Sciatic nerve (tissue), 2 donors: ENCODE measurements at places on chromosomes 4 and X.
A peak's percentile ranks its signal among the peaks of the same experiment; 100 is the strongest.

DNA sequence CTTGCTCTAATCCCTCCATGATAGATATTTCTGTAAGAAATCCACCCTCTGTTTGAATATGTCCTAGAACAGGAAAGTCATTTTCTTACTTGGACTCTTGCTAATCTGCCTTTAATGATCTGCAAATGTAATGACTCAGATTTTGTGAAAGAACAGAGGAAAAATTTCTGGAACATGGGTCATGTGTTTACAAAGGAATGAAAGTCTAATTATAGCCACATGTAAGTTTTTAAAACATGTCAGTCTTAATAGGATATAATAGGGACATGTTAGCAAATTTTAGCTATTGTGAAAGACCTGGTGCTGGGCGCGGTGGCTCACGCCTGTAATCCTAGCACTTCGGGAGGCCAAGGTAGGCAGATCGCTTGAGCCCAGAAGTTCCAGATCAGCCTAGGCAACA is 47.6 kb downstream of the GRK4 start:
- DNase-seq = no peak

- no peak for DNase-seq
Measured at GRCh38 chr4:5980436-5981155, 37.6 kb downstream of the C4orf50 start.

GRCh38 chr4:11720292-11720691 is 291.6 kb upstream of the HS3ST1 start:
- DNase-seq = no peak

DNA sequence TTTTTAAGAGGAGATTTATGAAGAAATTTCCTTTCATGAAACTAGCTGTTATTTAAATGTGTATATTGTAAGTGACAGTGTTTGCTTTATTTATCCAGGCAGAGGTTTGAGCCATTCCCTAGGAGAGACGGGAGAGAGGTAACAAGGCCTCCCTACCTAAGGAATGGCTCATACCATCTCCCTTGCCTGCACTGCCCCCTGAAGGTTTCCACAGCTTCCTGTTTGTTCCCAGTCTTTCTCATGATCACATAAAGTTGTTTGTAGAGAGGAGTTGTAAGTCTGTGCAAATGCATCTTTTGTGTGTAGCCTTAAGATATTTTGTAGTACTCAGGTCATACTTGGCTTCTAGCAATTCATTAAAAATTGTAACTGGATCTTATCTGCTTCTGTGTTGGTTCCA is 1504.5 kb upstream of the PCDH10 start:
- DNase-seq = no peak

DNA sequence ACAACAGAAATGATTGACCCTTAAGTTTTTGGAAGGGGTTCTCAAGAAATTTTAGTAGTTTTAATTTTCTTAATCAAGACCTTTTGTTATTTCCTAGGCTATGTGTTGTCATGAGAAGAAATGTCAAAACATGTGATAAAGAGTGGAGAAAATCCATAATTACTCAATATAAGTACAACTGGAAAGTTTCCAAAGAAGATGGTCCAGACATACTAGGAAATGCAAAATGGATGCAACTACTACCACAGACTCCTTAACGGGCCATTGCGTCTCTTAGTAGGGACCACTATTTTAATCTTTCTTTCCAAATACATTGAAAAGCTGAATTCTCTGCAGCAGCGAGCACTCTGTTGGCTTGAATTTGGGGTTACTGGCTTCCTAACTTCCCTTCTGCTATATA is 148.8 kb downstream of the NWD2 start:
- DNase-seq = no peak

GRCh38 chrX:154987940-154988339 is 34.6 kb downstream of the F8 start:
- no peak for DNase-seq

GRCh38 chr4:73945674-73946449 is 36.0 kb downstream of the PF4 start:
- no peak for DNase-seq

DNA sequence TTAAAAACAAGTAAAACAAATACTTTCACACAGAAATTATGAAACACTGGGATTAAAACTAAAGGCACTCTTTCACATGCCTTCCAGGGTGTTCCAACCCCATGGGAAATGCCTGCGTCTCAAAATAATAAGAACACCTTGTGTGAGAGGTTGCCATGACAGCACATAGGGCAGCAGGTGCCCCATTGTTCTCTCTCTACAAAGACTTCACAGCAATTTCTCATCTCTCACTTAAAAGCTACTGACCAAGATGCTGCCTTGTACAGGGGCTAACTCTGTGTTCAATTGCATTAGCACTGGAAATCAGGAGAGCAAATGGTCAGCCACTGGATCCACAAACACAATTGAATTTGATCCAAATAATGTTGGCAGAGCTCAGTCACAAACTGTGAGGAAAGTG is 102.5 kb upstream of the GALNTL6 start:
- DNase-seq = no peak

DNA sequence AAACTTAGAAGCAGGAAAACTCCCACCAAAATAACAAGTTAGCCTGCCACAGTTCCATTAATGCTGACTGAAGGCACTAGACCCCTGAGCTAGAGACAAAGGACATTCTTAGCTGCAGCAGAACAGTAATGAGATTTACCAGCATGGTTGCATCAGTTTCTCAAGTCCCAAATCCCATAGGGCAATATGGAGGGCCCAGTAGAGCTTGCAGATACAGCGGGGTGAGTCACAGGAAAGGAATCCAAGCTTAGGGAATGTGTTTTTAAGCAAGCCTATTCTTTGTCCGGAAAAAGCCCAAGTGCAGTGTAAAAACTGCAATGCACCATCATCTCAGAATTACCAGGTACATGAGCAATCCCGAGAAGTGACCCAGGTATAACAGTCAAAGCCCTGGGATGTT is 51.3 kb upstream of the EXOC1L start:
- DNase-seq = no peak

DNA sequence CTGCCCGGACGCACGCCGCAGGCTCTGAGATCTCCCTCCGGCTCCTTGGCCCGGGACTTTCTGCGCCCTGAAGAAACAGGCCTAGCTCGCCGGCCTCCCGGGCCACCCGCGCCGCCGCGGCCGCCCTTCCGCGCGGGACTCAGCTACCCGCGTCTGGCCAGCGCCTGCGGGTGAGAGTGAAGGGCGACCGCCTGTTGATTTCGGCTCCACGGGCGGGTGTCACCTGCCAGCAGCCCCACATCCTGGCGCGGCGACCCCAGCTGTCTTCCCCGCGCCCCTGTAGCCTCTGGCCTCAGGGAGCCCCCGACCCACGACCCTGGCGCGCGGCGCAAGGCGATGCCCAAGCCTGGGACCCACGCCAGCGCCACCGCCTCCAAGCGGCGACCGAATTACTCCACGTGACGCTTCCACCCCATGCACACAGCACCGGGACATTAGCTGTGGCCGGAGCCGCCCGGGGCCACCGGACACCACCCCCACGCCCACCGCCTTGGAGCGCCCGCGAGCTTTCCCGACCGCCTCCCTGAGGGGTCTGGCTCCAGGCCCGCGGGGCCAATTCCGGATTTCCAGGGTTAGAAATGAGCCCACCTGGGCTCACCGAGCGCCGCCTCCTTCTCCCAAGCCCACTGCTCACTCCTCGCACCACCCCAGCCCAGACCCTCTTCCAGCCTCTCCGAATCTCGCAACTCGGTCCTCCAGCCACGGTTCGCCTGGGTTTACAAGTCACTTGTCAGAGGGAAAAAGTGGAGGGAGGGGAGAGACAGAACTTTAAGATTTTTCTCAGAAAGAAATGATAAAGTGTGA is 10.2 kb downstream of the ARX start:
- no peak for DNase-seq

DNA sequence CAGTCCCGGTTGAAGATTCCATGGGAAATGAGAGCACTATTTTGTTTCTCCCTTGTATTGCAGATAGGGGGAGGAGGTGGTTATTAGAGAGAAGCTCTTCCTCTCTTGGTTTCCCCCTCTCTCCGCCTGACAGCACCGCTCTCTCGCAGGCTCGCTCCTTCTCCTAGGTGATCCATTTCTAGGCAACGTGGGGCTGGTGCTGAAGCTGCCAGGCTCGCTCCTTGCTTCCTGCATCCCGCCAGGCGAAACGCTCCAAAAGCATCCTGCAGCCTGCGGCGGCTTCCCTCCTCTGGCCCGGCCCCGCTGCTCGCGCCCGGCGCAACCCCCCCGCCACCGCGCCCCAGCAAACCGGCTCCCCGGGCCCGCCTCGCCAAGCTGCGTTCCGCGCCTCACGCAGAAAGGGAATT is at the start of gene GRID2:
GRID2 (plus strand) TSS at position 346 of the 407 bp plus-strand sequence.
- DNase-seq = no peak

GRCh38 chr4:88953400-88953799 is 103.6 kb downstream of the FAM13A start:
- no peak for DNase-seq

GRCh38 chr4:169179609-169180521 is 90.9 kb downstream of the SH3RF1 start:
- no peak for DNase-seq

DNA sequence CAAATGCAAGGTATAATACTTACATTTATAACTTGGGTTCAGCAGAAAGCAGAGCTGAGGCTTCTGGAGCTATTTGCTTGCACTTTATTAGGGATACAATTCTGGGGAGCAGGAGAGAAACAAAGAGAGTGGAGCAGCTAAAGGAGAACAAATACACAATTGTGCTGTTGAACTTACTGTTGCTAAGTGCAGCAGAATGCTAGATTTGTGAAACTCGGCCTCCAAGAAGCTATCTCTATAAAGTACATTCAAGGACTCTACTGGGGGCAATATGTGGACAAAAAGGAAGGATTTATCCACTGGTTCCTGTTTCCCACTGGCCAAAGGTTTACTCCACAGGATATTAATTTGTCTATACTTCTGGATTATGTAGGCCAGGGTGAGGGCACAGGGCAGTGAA is 86.8 kb downstream of the PPP1R2C start:
- no peak for DNase-seq

DNA sequence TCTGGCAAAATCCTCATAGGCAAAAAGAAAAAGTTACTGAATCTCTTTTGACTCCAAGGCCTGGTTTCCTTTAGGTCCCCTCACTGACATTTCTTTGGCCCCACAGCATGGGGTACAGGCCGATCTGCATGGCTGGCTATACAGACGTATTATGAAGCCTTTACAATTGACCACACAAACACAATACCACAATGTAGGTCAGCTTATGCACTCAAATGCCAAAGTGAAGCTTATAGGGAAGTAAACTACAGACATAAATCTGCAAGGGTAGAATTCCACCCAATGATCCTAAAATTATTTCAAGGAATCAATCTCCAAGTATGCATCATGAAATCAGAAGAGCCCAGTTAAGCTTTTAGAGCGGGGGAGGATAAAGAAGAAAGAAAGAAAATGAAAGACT is 20.7 kb downstream of the STX18 start:
- DNase-seq = no peak

GRCh38 chr4:147862043-147862692 is 130.3 kb downstream of the ARHGAP10 start:
- DNase-seq = no peak

DNA sequence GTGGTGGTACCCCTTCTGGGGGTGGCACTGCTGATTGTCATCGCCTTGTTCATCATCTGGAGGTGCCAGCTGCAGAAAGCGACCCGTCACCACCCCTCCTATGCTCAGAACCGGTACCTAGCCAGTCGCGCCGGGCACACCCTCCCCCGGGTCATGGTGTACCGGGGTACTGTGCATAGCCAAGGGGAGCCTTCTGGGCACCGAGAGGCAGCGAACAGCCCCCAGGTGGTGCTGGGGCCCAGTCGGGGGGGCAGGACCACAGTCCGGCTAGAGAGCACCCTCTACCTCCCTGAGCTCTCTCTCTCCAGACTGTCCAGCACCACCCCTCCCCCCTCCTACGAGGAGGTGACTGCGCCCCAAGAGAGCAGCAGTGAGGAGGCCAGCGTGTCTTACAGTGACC is 5.3 kb downstream of the PRRG3 start:
- peak; percentile 35 for DNase-seq

DNA sequence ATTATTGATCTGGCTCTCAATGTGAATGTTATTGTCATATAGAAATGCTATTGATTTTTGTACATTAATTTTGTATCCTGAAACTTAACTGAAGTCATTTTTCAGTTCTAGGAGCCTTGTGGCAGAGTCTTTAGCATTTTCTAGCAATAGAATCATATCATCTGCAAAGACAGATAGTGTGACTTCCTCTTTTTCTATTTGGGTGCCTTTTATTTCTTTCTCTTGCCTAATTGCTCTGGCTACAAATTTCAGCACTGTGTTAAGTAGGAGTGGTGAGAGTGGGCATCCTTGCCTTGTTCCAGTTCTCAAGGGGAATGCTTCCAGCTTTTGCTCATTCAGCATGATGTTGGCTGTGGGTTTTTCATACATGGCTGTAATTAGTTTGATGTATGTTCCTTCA is 102.7 kb downstream of the SH3BGRL start:
- DNase-seq = no peak

DNA sequence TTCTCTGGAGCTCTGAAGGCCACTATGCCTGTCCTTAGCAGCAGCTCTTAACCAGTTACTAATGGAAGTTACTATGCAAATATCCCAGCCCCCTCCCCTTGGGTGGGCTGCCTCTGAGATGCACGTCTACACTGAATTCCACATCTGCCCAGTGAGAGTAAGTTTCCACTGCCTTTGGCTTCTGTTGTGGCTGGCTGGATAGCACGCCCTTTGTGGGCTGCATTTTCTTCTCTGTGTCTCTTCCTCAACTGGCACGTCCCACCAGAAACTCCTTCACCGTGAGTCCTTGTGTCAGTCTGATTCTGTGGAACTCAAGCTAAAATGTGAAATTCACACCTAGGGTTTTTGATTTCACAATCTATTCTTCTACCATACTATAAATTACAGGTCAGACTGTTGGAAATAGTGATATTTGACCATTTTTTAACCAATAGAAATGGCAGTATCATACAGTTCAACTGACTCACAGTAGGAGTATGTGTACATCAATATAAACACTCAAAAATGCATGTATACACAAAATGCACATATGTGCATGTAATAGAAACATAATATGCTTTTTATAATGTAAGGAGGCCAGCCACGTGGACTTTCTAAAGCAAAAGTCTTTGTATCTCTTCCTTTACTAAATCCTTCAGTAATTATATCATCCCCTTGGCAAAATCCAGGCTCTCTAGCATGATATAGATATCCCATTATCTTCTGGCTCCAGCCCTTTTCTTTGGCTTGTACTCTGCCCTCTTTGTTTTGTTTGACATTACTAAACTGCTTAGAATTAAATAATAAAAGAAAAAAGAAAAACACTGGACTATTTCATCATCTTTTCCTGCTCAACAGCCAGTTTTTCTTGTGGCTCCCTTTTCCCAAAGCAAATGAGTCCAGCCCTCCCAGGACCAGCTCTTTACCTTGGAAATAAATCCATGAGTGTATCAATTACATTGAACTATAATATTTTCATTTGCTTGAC is 33.2 kb upstream of the LDB2 start:
- no peak for DNase-seq

DNA sequence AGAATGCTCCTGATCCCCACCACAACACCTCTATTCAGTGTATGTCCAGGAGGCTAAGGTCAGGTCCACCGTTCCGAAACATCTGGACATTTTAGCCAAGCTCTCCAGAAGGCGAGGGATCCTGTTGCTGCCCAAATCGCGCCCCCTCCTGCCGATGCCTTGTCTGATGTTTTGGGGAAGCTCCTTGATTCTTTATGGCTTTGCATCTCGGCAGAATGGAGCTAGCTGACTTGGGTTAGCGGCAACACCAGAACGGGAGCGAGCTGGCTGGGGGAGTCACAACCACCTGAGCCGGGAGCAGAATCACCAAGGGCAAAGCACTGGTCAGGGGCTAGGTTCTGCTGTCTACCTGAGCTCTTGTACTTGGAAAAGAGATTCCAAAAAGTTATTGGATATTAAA is 6.6 kb upstream of the POU3F4 start:
- no peak for DNase-seq

GRCh38 chrX:50430917-50431575 is 39.6 kb downstream of the DGKK start:
- DNase-seq = no peak
